ENCODE measurements at places on chromosomes 6 and 20. TPM values are rescaled to one million over a fixed set of nuclear protein-coding genes. Genes with fewer than 3 reads are reported as not detected.

GRCh38 chr6:44250718-44251123 lies 3.8 kb downstream of the HSP90AB1 start:
- no peak for DNase-seq

- DNase-seq, result peak; percentile 7
Measured at GRCh38 chr6:2194643-2195042, 50.8 kb downstream of the GMDS start.

- DNase-seq, result no peak
Measured at GRCh38 chr6:109050012-109050411, 44.6 kb downstream of the SESN1 start.

GRCh38 chr6:137775227-137775626 lies 91.8 kb upstream of the TNFAIP3 start:
- no peak for DNase-seq

GRCh38 chr6:20325641-20326421 lies 75.8 kb upstream of the E2F3 start:
- DNase-seq, result no peak

- DNase-seq, result peak; percentile 15
Measured at GRCh38 chr6:54515013-54515412, 206.8 kb downstream of the TINAG start.

- DNase-seq, result no peak
Measured at GRCh38 chr6:143544011-143544696, 32.6 kb upstream of the FUCA2 start.

DNA sequence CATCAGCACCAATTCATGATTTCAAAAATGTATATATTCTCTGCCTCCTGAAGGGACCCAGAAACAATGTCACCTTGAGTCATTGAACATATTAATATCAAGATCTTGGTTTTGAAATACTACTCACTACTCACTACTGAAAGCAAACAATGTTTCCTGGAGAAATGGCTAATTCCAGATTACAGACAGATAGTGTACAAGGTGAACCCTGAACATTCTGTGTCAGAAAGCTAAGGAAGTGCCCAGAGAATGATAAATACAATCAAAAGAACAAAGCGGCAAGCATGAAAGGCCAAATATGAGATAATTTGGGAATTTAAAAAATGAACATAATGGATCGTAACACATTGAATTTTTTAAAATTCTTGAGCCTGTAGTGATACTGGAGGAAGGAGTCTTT lies 101.5 kb upstream of the TENT5A start:
- DNase-seq, result peak; percentile 8

GRCh38 chr6:113647143-113647889 lies 209.8 kb upstream of the MARCKS start:
- no peak for DNase-seq

- DNase-seq, result peak; percentile 84
Measured at GRCh38 chr20:58888521-58889333, 36.2 kb downstream of the GNAS start.

GRCh38 chr6:155374681-155375080 lies 60.4 kb upstream of the TFB1M start:
- DNase-seq, result no peak

DNA sequence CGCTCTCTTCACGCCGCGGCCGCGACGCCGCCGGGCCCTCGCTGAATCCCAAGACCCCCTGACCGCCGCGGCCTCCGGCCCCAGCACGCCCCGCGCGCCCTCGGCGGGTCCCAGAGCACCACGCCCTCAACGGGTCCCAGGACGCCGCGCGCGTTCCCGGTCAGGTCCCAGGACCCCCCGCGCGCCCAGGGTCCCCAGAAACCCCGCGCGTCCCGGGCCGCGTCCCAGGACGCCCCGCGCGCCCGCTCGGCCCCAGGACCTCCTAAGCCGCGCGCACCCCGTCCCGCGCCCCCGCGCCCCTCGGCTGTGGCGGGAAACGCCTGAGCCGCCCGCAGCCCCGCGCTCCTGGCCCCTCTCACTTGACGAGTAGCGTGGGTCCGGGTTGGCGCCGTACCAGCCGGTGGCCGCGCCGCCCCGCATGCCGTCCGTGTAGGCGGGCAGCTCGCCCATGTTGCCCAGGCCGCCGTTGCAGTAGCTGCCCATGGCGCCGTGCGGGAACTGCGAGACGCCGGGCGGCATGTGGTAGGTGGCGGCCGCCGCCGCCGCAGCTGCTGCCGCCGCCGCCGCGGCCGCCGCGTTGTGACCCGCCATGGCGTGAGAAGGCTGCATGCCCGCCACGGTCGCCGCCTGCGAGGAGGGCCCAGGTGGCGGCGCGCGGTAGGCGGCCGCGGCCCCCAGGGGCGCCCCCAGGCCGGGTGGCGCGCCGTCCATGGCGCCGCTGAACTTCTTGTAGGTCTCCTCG lies 556 bp downstream of the NKX2-4 start:
- no peak for DNase-seq

DNA sequence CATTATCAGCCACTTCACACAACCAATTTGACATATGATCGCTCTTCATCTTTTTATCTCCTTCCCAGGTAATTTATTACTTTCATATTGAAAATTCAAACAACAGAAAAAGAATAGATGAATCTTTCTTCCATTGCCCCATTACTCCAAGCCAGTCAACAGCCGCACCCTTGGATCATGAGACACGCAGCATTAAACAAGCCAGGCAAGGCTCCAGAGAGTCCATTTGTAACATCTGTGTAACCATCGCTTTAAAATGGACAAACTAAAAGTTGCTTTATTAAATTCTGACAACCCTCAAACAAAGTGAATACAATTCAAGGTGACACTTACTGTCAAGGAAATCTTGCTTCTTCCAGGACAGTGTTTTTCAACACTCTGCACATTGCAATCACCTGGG lies 200.3 kb downstream of the EPM2A start:
- no peak for DNase-seq

GRCh38 chr20:23368316-23369071 lies 6.5 kb downstream of the GZF1 start:
- DNase-seq, result no peak

DNA sequence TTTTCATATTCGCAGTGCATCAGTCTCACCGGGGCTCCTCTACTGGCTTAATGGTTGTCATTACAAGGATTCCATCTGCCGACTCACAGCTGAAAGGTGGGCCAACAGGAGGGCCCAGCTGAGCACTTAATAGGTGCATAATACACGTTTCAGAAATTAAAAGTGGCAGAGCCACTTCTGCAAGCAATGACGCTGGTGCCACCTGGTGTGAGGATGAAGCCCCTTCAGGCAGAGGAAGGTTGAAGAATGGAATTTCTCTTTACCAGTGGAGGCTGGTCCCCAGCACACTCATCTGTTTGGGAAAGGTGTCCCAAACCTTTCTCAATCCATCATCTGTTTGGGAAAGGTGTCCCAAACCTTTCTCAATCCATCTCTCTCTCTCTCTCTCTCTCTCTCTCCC lies 8.2 kb upstream of the STMND1 start:
- DNase-seq, result peak; percentile 12

- no peak for DNase-seq
Measured at GRCh38 chr20:49557449-49557848, 10.5 kb downstream of the PTGIS start.

DNA sequence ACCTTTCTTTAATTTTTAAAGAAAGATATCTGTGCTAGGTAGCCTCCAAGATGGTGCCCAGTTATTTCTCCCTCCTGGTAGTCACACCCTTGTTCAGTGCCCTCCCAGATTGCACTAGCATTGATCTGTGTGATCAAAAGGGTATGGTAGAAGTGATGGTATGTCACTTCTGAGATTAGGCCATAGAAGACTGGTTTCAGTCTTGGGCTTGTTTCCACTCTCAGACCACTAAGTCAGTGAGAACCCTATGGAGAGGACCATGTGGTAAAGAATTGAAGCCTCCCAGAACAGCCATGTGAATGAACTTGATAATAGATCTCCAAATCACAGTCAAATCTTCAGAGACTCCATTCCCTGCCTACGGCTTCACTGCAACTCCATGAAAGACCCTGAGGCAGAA lies 57.3 kb downstream of the THEMIS start:
- no peak for DNase-seq

GRCh38 chr6:53192682-53193188 lies 44.1 kb upstream of the GCM1 start:
- DNase-seq, result peak; percentile 4

DNA sequence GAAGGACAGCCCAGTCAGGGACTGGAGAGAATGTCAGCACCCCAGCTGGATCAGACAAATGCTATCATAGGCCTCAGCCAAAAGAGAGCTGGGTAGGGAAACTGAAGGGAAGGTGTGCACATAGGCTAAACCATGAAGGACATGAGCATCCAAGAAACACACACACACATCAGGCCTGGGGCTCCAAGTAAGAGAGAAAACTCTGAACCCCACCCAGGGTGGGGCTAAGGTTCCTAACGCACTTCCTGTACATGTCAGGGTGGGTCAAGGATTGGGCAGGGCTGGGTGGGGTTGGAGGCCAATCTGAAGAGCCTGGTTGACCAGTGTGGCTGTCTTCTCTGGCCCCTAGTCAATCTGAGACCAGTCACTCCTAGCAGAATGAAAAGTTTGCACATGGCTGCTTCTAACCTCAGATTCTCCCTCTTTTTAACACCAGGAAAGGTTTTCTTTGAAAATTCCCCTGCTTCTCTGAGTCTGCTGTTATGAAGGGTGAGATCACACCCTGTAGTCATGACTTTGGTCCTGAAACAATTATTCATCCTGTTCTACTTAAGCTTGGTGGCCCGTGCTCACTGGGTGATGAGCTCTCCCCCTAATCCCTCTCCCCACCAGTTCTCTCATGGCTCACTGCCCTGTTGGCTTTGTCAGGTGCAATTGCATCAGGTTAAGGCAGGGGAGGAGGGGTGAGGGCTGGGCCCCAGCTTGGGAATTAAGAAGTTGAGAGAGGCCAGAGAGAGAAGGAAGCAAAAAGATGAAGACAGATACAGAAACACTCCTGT lies 88.4 kb downstream of the MAFB start:
- DNase-seq, result no peak

DNA sequence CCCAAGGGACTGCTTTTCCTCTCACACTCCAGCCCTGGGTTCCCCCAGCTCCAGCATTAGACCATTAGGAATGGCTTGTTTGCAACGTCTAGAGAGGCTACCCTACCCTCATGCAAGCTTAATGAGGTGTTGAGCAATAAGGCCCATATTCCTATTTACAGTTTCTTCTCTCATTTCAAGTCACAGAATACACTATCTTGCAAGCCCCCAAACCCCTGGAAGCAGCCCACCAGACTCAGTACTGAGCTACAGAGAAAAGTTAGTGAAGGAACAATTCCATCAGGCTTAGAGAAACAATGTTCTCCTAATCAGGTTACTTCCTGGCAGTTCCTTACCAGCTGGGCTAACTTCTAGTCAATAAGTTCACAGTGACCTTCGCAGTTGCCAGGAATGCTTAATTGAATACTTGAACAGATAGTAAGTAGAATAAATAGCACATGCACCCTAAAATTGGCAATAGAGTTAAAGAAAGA lies 606.5 kb upstream of the NOX3 start:
- DNase-seq, result no peak

GRCh38 chr6:87154641-87154992 lies 748 bp upstream of the ZNF292 start:
- no peak for DNase-seq

DNA sequence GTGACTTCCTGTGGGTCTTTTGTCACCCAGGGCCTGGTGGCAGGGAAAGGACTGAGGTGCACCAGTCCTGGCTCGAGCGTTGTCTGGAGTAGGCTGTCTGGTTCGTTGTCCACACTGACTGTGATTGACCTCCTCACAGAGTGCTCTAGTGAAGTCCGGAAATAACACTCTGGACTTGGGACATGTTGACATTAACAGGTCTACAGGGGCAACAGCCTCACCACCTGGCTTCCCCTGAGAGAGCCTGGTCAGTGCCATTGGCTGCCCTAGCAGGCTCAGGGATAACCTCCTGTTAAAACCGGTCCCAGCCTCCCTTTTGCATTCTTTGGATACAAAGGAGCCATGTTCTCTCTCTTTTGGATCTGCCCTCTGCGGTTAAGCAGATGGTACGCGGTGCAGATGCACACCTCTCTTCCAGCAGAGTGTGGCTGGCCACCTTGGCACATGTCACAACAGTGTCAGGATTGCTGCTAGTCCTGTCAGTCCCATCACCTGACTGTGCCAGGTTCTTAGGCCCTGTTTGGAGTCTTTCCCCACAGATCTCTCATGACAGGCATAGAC lies 46.2 kb downstream of the CDS2 start:
- no peak for DNase-seq

GRCh38 chr6:168728056-168728455 lies 287.1 kb downstream of the SMOC2 start:
- DNase-seq, result no peak

- DNase-seq, result no peak
Measured at GRCh38 chr20:20051767-20052073, 546 bp downstream of the CRNKL1 start.

GRCh38 chr6:10609038-10609437 lies 85.4 kb downstream of the C6orf52 start:
- DNase-seq, result no peak

GRCh38 chr20:1203630-1204029 lies 376 bp downstream of the C20orf202 start:
- DNase-seq, result no peak

GRCh38 chr6:156988276-156989158 lies 211.3 kb downstream of the ARID1B start:
- DNase-seq, result peak; percentile 10

GRCh38 chr6:129153257-129153656 lies 270.3 kb downstream of the LAMA2 start:
- DNase-seq, result no peak

DNA sequence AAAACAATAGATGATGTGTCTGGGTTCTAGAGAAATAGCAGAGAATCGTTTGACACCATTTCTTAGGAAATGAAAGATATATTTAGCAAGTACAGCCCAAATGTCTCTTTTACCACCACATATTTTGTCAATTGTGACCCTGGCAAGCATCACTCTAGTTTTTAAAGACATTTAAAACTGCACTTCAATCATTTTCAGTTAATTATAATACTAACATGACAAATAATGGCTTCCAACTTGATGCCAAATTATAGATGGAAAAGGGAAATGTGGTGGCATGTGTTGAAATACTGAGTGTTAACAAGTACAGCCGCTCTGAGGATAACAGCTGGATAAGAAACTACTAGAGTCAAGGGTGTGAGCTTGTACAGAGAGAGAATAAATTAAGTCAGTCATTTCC lies 648.9 kb downstream of the FRK start:
- no peak for DNase-seq

GRCh38 chr6:32047084-32047478 lies 8.9 kb downstream of the CYP21A2 start:
- DNase-seq, result peak; percentile 54

EYA4 gene
- under 0.01 TPM for total RNA-seq

MOCS1 gene
- 12.8 TPM for total RNA-seq

TMEM239 gene
- total RNA-seq, result not detected

TDRD6 gene
- 0.05 TPM for total RNA-seq

TREML1 gene
- not detected for total RNA-seq

C6orf141 gene
- 42.3 TPM for total RNA-seq

CASS4 gene
- 0.05 TPM for total RNA-seq

NFATC2 gene
- 4.8 TPM for total RNA-seq

GJA10 gene
- not detected for total RNA-seq

SPATS1 gene
- not detected for total RNA-seq

NFKBIE gene
- 41.7 TPM for total RNA-seq

IRF4 gene
- not detected for total RNA-seq

PDE7B gene
- 58.5 TPM for total RNA-seq
